Suppressor macrophage treated with lipopolysaccharide for 1 hour (primary cell): ENCODE measurements at places on chromosomes 4 and X.

DNA sequence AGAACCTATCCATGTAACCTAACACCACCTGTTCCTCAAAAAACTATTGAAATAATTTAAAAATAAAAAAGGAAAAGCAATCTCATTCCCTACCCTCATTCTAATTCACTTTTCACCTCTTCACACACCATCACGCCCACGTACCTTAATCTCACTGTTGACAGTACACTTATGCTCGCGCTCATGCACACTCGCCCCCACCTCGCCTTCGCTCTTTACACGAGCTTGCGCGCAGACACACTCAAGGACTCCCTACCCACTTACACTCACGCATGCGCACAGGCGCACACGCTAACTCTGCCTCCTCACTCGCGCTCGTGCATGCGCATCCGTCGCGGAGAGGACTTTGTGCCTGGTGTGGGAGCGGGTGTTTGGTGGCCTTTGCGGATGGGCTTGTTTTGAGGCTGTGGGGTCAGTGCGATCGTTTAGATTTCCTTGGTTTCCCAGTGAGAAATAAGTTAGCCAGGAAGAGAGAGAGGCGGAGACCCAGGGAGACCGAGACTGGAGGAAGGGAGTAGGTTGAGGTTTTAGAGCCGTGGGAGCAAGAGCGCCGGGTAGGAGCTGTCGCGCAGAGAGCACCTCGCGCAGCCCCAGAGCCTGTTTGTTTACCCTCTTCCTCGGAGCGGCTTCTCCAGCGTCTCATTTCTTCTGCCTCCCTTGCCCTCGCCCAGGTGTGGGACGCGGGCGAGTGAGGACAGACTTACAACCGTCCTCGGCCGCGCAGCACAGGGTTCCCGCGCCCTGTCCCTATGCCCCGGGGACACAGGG is 8.1 kb upstream of the GSX2 start:
- DNase-seq: peak; percentile 88

DNA sequence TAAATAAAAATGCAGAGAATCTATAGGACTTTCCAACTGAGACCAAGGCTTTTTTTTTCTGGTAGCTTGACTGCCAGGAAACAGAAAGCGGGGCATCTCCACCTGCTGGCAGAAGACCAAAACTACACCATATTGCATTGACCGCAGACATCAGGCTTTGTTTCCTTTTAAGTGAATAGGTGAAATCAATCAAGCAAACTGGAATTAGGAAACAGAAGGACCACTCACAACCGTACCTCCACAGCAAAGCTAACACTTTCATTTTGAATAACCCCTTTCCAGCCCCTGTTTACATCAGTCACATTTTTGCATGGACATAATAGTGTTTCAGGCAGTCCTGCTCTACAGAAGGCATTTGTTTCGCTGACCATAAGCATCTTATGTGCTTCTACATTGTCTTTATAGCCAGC is 218.2 kb downstream of the IDS start:
- peak; percentile 53 for DNase-seq

- DNase-seq: no peak
Measured at GRCh38 chrX:151830911-151831310, 81.8 kb upstream of the MAGEA4 start.

DNA sequence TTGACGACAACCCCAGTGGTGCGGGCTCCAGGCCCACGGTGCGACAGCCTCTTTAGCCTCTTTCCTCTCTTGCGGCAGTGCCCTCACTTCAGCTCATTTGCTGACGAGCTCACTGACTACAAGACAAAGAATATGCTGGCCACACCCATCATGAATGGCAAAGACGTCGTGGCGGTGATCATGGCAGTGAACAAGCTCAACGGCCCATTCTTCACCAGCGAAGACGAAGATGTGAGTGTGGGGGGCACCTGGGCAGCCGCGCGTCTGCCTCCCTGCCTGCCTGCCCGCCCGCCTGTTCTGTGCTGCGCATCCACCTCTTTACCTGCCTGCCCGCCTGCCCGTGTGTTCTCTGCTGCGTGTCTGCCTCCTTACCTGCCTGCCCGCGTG is 9.2 kb downstream of the PDE6B start:
- DNase-seq: no peak

- no peak for DNase-seq
Measured at GRCh38 chr4:144899393-144899792, 198.6 kb downstream of the ANAPC10 start.

- peak; percentile 80 for DNase-seq
Measured at GRCh38 chr4:25814301-25815136, 48.3 kb downstream of the SEL1L3 start.

DNA sequence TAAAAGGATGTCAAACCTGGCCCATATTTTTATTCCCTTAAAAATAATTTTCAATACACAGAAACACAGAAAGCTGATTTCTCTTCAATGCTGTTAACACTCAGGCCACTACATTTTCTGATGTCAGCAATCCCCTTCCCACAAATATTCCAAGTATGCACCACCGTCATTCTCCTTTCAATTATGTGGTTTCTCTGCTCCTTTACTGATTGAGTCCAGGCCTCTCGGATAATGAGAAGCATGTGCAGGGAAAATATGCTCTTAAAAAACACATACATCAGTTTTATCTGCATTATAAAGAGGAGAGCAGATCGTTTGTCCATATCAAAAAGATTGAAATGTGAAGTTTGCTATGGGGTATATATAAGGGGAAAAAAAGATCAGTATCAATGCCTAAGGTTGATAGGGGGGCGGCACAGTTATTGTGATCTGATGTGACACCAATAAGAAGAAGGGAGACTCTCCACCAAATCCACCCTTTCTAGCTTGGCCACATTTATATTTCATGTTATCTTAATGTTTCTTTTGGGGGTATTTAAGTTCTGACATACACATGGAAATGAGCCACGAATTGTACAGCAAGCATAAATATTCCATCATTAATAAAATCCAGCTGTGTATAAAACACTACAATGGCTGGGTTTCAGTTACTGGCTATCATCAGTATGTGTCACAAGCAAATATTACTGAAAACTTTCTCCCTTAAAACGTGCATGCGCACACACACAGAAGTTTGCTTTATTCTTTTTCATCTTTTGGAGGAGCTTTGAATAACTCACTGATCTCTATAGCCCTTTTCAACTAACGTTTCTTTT is 6.4 kb downstream of the AMOT start:
- DNase-seq: no peak

DNA sequence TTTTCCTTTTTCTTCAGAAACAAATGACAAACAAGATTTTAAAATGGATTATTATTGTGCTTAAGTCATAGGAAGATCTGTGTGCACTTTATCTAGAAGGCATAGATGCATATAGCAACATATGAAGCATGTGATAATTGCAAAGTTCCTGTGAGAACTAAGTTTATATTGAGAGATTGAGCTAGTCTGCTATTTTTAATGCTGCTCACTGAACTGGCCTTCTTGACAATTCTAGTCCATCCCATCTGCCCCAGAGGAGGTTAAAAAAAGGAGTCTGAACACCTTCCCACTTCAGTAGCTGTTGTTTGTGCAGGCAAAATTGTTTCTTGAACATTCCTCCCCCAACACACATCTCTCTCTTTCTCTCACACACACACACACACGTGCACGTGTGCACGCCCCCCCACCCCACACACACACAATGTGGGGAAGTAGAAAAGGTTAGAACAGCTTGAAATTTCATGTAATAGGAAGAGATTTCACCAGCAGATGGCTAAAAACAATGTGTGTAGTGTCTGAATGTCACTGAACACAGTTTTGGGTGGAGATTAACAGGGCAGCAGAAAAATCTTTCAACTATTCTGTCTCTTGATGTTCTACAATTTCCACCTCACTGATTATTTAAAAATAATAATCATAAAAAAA is 108.0 kb downstream of the GPM6A start:
- DNase-seq: no peak

DNA sequence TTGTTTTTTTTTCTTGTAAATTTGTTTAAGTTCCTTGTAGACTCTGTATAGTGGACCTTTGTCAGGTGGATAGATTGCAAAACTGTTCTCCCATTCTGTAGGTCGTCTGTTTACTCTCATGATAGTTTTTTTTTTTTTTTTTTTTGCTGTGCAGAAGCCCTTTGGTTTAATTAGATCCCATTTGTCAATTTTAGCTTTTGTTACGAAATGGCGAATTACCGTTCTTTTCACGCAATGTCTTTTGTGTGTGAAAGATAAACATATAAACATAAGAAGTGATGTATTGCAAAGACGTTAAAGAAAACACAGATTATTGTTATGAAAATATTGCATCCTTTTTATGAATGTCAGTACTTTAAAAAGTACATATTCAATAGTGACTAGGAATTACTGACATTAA is 34.5 kb downstream of the MAGEA10 start:
- no peak for DNase-seq

GRCh38 chr4:53614591-53614990 is 23.3 kb upstream of the LNX1 start:
- DNase-seq: no peak

GRCh38 chrX:131789664-131790063 is 233.4 kb upstream of the STK26 start:
- DNase-seq: no peak

DNA sequence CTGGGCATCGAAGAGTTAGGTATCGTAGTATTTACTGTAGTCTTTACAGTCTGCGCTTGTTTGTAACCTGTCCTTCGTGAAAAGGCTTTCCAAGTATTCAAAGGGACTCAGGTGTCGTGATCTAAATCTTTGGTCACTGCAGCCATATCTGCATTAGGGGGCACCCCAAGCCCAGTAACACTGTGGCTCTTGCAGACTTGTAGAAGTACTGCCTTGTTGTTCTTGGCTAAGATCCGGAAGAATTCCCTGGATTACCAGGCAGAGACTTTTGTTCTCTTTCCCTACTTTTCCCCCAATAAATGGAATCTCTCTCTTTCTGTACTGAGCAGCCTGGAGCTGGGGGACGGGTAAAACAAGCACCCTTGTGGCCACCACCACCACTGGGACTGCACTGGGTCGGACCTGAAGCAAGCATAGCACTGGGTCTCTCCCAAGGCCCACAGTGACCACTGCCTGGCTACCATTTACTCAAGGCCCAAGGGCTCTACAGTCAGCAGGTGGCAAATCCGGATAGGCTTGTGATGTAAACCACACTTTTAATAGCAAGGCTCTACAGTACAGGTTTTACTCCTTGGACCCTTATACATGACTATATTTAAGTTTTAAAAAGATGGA is 12.0 kb downstream of the CXorf58 start:
- DNase-seq: no peak

DNA sequence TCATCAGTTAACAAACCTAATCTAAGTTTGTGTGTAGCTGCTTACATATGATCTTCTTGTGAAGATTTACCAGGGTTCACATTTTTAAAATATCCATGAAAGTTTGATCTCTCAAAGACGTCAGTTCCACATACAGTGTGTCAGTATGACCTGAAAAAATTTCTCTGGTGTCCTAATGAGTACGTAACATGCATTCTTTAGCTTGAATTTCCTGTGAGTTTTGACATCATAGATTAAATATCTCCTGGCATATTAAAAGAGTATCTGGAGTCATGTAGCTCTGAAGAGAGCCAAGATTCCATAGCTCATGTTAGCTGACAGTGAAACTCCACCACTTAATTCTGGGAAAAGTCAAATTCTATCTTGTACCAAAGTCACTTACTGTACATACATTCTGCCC is 43.9 kb upstream of the PDLIM5 start:
- DNase-seq: no peak

DNA sequence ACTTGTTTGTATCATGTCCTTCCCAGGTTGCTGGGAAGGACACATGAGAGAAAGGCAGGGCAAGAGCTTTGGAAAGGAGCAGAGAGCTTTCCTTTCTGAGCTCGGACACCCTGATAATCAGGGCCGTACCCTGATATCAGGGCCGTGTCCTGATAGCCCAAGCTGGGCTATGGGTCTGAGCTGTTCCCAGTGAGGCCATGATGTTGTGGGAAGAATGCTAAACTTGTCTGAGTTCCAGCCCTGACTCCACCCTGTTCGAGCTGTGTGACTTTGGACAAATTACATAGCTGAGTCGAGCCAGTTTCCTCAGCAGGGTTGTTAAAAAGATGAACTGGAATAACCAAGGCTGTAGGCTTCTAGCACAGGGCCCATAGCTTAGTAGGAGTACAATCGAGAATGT is 3.3 kb upstream of the CXCR3 start:
- DNase-seq: no peak

GRCh38 chr4:141126769-141127168 is 6.5 kb downstream of the RNF150 start:
- DNase-seq: peak; percentile 34

GRCh38 chr4:72442715-72443114 is 126.3 kb downstream of the ADAMTS3 start:
- DNase-seq: no peak

DNA sequence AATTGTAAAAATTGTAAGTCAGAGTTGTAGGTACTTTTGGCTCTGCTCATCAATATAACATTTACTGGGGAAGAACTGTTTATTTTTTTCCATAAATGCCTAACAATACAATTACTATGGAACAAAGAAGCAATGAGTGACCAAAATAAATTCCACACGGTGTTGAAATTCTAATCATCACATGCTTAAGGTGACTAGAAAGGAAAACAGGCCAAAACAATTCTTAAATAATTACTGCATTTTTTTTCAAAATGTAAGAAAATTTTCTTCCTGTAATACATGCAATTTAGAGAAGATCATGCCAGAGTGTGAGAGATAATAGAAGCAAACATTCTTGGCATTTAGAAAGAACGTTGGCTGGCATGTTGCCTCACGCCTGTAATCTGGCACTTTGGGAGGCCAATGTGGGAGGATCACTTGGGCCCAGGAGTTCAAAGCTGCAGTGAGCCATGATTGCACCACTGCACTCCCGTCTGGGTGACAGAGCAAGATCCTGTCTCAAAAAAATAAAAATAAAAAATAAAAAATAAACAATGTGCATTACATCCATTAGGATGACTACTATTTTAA is 22.5 kb downstream of the C4orf46 start:
- no peak for DNase-seq

GRCh38 chr4:172573899-172574298 is 594.7 kb upstream of the GALNT7 start:
- peak; percentile 89 for DNase-seq

DNA sequence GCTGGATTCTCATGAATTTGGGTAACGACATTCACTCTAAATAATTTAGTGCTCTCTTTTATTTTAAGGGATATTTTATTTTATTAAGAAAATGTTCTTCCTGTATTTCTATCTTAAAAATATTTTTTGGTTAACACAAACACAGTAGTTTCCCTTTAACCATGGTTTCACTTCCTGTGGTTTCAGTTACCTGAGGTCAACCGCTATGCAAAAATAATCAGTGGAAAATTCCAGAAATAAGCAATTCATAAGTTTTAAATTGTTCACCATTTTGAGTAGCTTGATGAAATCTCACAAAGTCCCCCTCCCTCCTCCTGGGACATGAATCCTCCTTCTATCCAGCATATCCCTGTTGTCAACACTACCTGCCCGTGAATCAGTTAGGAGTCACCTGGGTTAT is 71.4 kb downstream of the GBA3 start:
- DNase-seq: no peak

GRCh38 chr4:176546975-176547374 is 227.2 kb downstream of the SPCS3 start:
- no peak for DNase-seq

GRCh38 chrX:17655211-17656034 is 81.9 kb upstream of the SCML1 start:
- peak; percentile 44 for DNase-seq

DNA sequence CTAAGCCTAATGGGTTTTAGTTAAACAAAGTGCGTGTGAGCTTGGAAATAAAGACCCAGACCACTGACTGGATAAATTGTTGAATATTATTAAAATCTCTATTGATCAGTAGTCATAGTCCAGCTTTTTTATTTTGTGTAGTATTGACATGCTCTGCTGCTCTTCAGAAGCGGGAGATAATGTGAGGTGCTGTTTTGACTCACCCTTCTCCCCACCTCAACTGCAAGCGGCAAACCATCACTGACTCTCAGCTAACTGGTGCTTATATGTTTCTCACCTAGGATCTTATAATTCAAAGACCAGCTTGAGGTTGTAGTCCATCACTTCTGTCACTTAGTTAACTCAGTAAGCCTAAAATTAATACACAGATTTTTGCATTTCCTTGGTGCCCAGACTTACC is 72.2 kb downstream of the COMMD8 start:
- DNase-seq: no peak
